Left ventricle myocardium inferior (tissue), 1 donor: ENCODE measurements at places on chromosomes 5 and 9.
A peak's percentile ranks its signal among the peaks of the same experiment; 100 is the strongest.

- no peak for DNase-seq
These were observed 99.2 kb downstream of the CRB2 start for GRCh38 chr9:123455187-123455586.

DNA sequence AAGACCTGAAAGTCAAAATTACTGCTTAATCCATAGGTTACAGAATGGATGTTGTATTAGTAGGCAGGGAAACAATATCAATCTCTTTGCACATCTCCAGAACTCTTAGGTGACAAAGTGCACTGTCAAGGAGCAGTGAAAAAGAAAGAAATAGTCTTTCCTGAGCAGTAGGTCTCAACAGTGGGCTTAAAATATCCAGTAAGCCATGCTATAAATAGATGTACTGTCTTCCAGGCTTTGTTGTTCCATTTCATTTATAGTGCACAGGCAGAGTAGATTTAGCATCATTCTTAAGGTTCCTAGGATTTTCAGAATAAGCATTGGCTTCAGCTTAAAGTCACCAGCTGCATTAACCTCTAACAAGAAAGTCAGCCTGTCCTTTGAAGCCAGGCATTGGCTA, 50.7 kb downstream of the SSBP2 start:
- no peak for DNase-seq

DNA sequence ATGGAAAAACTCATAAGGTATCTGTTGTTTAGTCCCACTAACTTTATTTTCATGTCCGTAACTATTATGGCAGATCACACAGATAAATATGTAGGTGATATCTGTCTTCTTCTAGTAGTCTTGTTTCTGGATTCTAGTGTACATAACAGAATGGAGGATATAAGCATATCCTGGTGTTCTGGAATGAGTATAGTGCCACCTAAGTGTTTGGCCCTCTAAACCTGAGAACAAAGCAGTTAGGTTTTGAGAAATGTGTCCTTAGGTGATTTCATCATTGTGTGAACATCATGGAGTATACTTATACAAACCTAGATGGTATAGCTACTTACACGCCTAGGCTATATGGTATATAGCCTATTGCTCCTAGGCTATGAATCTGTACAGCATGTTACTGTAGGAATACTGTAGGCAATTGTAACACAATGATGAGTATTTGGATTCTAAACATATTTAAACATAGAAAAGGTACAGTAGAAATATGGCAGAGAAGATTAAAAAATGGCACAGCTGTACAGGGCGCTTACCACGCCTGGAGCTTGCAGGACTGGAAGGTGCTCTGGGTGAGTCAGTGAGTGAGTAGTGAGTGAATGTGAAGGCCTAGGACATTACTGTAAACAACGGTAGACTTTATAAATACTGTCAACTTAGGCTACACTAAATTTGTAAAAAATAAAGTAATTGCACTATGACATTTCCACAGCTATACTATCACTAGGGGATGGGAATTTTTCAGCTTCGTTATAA, 150.3 kb upstream of the SLC24A2 start:
- no peak for DNase-seq

DNA sequence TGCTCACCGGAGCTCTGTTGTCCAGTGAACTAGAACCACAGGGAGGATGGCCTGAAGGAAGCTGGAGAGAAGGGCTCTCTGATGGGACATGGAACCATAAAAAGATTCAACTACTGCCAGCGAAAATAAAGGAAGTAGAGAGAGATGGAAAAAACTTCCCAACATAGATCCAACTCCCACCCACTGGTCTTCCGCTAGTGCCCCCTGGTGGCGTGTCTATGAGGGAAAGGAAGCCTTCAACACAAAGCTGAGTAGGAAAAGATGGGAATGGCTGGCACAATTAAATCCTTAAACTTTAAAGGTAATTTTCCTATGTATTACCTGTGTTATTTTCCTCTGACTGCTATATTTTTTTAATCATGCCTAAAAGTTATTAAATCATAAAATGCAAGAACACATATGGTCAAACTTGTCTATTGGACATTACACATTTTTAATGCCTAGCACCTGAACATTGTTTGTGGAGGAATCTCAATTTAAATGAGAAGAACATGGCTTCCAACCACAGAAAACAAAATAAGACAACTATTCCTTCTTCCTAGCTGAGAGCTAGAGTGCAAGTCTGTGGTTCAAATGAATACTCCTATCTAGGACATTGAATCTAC, 51.5 kb downstream of the CEP120 start:
- peak; percentile 18 for DNase-seq

DNA sequence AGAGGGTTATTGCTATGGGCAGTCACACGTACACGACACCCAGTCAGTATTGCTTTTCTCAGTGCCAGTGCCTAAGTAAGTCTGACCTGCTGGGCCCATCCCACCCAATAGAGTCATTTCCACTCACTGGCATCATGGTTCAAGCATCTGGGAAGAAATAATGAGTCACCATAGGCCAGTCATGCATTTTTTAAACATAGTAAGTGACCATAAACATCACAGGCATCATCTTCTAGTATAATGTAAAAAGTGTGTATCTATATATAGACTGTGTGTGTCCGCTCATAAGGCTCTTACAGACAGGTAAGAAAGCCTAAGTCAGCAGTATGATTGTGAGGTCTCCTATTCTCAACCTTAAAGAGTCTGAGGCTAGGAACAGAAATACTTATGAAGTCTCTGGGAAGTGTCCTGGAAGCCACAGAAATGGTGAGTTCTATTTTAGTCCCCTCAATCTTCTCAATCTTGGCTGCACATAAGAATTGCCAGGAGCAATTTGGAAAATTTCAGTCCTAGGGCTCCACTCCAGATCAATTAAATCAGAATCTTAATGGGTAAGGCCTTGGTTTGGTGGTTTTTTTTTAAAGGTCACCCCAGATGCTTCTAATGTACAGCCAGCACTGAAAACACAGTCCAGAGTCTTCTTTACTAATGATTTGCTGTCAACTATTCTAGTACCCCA, 65.2 kb downstream of the ZNF366 start:
- no peak for DNase-seq

DNA sequence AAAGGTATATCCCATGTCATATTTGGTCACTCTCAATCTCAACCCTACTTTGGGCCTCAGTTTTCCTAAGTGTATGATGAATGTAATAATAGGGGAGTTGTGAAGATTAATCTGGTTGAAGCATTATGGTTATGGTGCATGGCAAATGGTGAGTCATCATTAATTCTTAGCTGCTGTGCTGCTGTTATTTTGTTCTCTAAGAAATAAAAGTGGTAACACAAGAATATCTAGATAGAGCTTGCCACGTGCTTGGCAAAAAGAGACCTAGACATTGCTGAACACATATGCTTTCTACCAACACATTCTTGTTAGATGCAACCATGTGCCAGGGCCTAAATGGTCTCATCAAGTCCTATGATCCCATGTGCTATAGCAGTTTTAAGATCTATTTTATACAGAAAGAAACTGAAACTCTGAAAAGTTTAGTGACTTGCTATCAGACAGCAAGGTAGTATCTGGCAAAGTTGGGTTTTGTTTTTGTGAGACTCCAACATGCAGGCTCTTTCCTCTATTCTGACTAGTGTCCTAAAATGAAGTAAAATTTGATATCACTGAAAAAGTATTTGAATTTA, 699.9 kb upstream of the MEF2C start:
- DNase-seq = no peak

DNA sequence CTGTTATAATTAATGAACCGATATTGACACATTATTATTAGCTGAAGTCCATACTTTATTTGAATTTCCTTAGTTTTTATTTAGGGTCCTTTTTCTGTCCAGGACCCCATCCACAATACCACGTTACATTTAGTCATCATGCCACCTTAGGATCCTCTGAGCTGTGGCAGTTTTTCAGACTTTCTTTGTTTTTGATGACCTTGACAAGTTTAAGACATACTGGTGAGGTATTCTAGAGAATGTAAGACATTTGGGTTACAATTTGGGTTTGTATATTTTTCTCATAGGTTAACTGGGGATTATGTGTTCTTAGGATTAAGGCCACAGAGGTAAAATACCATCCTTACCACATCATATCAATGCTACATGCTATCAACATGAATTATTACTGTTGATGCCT, 42.7 kb downstream of the KIAA1958 start:
- DNase-seq = no peak

DNA sequence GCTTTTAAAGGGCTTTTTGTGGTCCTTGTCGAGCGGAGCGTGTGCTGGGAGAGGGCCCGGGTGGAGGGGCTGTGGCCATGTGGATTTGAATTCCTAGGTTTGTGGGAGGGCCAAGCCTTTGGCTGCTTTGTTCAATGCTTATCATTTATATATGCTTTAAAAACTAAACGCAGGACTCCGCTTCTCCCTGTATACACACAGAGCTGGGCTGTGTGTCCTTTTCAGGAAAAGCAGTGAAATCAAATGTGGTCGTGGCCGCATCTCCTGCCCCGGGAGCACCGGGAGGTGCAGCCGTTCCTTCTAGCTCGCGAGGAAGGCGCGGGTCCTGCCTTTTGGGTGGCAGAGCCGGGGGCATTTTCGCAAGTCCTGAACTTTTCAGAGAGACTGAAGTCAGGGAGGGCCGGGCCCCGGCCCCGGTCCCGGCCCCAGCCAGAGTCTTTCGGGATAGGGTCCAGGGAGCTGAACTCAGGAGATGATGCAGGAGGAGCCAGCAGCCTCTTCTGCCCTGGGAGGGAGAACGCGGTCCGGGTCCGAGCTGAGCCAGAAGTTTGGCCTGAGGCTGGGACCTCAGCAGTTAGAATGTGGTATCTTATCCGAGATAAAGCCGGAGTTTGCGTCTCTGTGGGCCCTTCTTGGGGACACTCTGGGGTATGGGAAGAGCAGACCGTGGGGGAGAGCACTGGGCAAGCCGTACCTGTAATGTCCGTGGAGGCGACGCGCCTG, 158.8 kb downstream of the C9orf152 start:
- DNase-seq = no peak

- no peak for DNase-seq
These were observed 489.0 kb downstream of the NTRK2 start for GRCh38 chr9:85158512-85158911.

GRCh38 chr9:133225171-133226011, 16.3 kb upstream of the OBP2B start:
- DNase-seq = peak; percentile 50

DNA sequence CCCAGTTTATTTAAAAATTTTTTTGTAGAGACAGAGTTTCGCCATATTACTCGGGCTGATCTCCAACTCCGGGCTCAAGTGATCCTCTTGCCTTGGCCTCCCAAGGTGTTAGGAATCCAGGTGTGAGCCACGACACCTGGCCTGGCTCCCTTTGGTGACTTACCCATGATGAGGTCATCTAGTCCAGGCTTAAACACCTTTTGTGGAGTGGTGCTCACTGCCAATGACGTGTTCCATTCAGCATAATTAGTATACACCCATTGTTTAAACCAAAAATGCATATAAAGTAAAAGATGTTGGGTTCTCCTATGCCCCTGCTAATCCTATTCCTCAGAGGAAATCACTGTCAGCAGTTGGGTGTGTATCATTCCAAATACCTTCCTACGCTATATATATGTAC, 91.0 kb downstream of the HSPA4 start:
- DNase-seq = no peak

DNA sequence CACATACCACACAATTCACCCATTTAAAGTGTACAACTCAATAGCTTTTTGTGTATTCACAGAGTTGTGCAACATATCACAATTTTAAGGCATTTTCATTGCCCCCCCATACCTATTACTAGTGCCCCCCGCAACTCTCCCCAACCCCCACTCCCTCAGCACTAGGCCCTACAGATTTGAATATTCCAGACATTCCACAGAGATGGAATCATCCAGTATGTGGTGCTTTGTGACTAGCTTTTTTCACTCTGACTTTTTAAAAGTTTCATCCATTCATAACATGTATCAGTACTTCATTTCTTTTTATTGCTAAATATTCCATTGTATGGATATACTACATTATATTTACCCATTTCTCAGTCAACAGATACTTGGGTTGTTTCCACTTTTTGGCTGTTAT, 102.9 kb upstream of the LRRTM2 start:
- no peak for DNase-seq

- no peak for DNase-seq
These were observed 123.1 kb downstream of the DMRT2 start for GRCh38 chr9:1173211-1173610.

DNA sequence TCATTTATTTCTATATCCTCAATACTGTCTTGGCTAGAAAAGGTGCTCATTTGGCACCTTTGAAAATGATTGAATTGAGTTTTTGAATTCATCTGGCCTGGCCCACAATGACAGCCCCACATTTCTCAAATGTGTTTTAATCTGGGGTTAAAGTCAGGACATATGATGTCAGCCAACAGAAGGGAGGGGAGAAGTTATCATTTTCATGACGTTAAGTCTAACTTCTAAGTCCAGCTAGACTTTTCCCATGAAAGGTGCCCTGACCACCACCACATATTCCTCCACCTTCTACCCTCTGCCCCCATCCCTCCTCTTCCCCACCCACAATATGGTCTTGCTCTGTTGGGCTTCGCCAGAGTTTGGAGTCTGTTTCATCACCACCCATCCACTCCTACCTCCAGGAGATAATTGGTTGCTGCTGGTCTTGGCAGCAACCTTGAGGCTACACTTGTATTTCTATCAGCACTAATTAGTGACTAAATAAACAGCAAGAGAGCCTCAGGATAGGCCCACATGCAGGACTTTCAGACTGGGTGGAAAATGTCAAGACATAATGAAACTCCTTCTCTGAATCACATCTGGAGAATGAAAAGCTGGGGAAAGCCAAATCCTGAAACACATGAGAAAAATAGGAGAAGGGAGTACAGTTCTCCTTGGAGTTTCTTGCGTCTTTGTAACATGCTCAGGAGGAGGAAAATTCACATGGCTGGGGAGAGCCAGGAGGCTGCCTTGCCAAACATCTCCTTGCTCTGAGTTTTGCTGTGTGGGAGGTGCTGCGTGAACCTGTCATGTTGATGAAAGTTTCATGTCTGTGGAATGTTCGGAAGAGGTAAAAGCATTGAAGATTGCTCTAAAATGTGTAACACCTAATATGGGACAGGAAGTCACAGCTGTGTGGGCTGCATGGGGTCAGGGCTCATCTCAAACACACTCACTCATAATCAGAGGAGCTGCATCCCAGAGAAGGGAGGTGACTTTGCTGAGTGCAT, 544.7 kb upstream of the KLF4 start:
- no peak for DNase-seq

DNA sequence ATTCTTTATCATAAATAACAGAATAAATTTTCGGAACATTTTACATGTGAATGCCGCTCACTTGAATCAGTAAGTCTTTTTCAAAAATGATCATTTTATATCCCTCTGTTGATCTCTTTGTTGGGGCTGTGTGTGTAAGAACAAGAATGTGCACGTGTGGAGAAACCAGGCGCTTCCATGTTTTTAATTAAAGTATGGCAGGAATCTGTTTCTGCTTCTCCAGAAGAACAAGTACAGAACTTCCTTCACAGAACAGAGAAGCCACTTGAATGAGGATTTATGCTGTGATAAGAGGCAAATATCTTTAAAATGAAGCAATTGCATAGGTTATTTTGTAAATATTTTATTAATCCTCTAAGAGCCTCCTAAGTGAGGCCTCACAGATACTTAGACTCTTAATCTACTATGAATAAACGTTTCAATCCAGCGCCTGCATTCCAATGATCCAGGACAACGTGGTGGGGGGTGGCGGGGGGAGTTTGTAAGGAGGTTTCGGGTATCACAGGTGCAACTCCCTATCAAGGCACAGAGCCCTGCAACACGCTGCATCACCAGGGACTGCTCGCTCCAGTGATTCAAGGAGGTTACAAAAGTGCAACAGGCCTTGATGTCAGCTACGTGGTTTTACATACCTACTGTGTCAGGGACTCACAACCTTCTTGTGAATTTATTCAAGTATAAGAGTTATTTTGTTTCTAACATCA, 409.2 kb downstream of the BNC2 start:
- DNase-seq = no peak

- no peak for DNase-seq
These were observed 170.9 kb upstream of the WWC1 start for GRCh38 chr5:168120401-168121137.

GRCh38 chr9:38677660-38678303, 42.2 kb downstream of the FAM240B start:
- peak; percentile 65 for DNase-seq
